ENCODE measurements at places on chromosomes 2 and 18.

DNA sequence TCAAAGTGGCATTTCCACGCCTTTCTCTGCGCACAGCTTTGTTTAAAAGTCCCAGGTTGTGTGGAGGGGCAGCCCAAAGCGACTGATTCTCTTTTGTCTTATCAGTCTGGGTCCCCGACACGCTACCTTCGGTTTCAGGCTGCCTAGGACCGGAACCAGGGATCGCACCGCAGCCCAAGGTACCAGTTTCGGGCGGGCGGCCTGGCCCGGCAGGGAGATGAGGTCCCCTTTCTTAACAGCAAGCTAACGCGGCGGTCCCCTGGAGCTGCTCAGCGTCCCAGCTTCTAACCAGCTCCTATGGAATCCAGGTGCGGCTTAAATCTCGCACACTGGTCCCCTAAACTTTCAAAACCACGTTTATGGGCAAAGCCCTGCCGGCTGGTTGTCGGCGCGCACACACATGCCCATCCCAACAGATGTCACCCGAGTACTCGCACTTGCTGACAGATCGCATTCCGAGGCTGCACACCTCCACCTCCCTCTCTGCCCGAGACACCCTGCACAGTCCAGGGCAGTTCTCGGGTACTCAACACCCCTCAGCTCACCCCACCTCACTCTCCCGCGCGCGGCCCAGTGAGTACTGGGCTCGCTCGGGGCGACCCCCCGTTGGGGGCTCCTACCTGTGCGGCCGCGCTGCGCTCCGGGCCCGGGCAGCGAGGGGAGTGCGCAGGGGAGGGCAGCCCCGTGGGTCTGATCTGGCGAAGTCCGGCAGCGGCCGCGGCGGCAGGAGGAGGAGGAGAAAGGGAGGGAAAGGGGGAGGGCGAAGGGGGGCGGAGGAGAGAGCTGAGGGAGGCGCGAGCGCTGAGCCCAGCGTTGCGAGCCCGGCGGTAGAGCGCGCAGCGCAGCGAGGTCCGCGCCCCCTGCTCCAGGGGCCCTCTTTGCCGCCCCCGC is at the start of gene EFEMP1:
Gene EFEMP1, minus strand, starts transcription at position 692 of the 891 bp plus-strand sequence. CDS start 1,342 bp downstream, outside the sequence.
- H3K36me3 ChIP-seq: no peaks in the 10 kb centered on the region
- H3K27me3 ChIP-seq: peaks cover 21% of the 10 kb centered on the region
- peaks cover 10% of the 10 kb centered on the region for H3K4me1 ChIP-seq
- H3K4me3 ChIP-seq: peak within 1 kb of the TSS; percentile 87
- H3K27ac ChIP-seq: no peak within 1 kb of the TSS
- peak; percentile 85 for DNase-seq

DNA sequence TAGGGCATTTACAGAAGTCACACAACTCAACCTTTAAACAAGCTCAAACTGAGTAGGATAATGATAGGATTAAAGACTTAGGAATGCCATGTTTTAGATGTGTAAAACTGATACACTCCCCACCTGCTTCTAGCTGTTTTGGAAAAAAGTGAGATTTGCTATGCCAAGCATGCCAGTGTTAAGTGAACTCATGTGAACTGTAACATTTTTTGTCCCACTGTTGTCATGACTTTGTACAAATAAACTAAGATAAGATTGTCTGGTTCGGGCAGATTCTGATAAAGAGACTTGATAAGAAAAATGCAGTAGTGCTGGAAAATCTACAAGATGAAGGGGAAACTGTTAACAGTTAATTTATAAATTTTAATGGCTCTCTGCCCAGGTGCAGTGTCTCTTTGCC is 66.5 kb downstream of the GLS start:
- H3K36me3 ChIP-seq: no peaks in the 10 kb centered on the region
- no peak overlapping the region for H3K27ac ChIP-seq
- H3K4me1 ChIP-seq: no peaks in the 10 kb centered on the region
- no peaks in the 10 kb centered on the region for H3K27me3 ChIP-seq
- no peak for DNase-seq

GRCh38 chr18:50042611-50043010 is 152.3 kb downstream of the MYO5B start:
- H3K27ac ChIP-seq: peak overlapping the region; percentile 55
- H3K27me3 ChIP-seq: peaks cover 11% of the 10 kb centered on the region
- no peaks in the 10 kb centered on the region for H3K4me1 ChIP-seq
- DNase-seq: no peak
- H3K4me3 ChIP-seq: no peak overlapping the region

GRCh38 chr2:226661789-226662545 is 137.7 kb downstream of the IRS1 start:
- peaks cover 49% of the 10 kb centered on the region for H3K4me1 ChIP-seq
- H3K27me3 ChIP-seq: peaks cover 3% of the 10 kb centered on the region
- H3K4me3 ChIP-seq: no peak overlapping the region
- H3K27ac ChIP-seq: peak overlapping the region; percentile 79

- peak overlapping the region; percentile 19 for H3K27ac ChIP-seq
- H3K27me3 ChIP-seq: no peaks in the 10 kb centered on the region
- peaks cover 68% of the 10 kb centered on the region for H3K4me1 ChIP-seq
- no peak for DNase-seq
- H3K36me3 ChIP-seq: peaks cover 26% of the 10 kb centered on the region
Measured at GRCh38 chr2:105789745-105790460, 45.2 kb downstream of the NCK2 start.

DNA sequence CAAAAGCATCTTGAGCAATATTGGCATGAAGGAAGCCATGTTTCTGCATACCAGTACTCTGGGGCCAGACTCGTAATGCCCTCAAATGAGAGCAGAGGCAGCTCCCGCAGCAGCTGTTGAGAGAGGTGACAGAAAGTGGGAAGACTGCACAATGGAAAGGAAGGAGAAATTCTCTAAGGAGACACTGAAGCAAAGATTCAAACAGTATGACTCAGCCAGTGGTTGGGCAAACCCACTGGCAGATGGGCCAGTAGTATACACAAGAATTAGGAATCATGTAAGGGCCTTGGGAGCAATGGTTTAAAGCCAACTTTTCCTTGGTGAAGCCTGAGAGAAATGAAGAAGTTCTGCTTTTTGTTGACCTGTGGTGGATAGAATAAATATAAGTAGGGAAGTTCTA is 2092.7 kb upstream of the PIK3C3 start:
- no peak overlapping the region for H3K27ac ChIP-seq
- no peaks in the 10 kb centered on the region for H3K4me1 ChIP-seq
- H3K36me3 ChIP-seq: no peaks in the 10 kb centered on the region
- no peaks in the 10 kb centered on the region for H3K27me3 ChIP-seq
- H3K4me3 ChIP-seq: no peak overlapping the region
- no peak for DNase-seq

- no peak for DNase-seq
- H3K27ac ChIP-seq: no peak overlapping the region
- H3K36me3 ChIP-seq: no peaks in the 10 kb centered on the region
- H3K4me1 ChIP-seq: peaks cover 8% of the 10 kb centered on the region
Measured at GRCh38 chr2:4908461-4908860, 783.7 kb upstream of the SOX11 start.

DNA sequence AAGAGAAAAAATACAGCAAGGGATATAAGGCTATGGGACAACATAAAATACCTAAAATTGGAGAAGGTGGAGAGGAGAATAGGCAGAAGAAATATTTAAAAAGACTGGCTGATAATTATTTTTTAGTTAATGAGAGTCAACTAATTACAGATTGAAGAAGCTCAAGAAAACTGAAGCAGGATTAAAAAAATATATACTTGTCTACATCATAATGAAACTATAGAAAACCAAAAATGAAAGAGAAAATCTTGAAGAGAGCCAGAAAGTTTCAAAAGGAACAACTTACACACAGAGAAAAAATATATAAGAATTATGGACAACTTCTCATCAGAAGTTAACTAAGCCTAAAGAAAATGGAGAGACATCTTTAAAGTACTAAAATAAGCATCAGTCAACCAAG is 62.9 kb upstream of the APCDD1 start:
- H3K27me3 ChIP-seq: peaks cover 2% of the 10 kb centered on the region
- no peak for DNase-seq

DNA sequence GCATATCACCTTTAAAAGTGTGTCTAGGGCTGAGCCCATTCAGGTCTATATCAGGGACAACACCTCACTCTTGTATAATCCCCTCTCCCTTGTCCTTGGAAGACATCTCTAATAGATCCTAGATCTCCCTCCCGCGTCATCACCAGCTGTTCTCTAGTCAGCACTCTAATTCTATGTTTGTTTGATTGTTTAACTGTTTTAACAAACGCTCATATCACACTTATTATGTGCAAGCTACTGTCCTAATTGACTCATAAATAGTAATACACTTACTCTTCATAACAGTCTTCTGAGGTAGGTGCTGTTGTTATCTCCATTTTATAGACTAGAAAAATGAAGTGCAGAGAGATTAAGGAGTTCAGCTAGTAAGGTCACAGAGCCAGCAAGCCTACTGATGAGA is 1.6 kb upstream of the ERMN start:
- no peak overlapping the region for H3K27ac ChIP-seq
- H3K27me3 ChIP-seq: no peaks in the 10 kb centered on the region
- peaks cover 29% of the 10 kb centered on the region for H3K4me1 ChIP-seq
- no peaks in the 10 kb centered on the region for H3K36me3 ChIP-seq
- H3K4me3 ChIP-seq: no peak overlapping the region

- H3K27ac ChIP-seq: no peak overlapping the region
- no peak overlapping the region for H3K4me3 ChIP-seq
- no peak for DNase-seq
- peaks cover 3% of the 10 kb centered on the region for H3K27me3 ChIP-seq
- H3K36me3 ChIP-seq: peaks cover 9% of the 10 kb centered on the region
Measured at GRCh38 chr18:3478262-3478978, 28.4 kb downstream of the TGIF1 start.
